ENCODE measurements at places on chromosomes 1 and 21.

GRCh38 chr1:78289603-78290002 lies 201.2 kb upstream of the PTGFR start:
- no peak for DNase-seq

DNA sequence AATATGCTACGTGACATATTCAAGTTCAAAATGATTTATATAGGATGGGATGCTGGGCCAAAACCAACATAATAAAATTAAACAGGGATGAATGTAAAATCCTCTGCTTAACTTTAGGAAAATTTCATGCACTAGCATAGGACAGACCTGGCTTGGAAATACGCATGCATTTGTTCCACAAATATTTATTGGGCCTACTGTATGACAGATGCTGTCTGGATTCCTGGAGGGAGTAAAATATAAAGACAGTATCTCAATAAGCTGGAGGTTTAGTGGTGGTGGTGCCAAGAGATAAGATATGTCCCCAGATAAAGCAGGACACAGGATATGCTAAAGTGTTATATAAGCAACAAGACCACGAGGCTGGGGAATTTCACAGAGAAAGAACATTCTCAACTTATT lies 15.1 kb downstream of the RCSD1 start:
- DNase-seq = no peak

- DNase-seq = no peak
Measured at GRCh38 chr1:193494368-193494767, 308.0 kb upstream of the B3GALT2 start.

GRCh38 chr1:35319988-35320713 lies 51.6 kb downstream of the ZMYM4 start:
- no peak for DNase-seq

- DNase-seq = no peak
Measured at GRCh38 chr1:236638945-236639344, 34.6 kb upstream of the HEATR1 start.

DNA sequence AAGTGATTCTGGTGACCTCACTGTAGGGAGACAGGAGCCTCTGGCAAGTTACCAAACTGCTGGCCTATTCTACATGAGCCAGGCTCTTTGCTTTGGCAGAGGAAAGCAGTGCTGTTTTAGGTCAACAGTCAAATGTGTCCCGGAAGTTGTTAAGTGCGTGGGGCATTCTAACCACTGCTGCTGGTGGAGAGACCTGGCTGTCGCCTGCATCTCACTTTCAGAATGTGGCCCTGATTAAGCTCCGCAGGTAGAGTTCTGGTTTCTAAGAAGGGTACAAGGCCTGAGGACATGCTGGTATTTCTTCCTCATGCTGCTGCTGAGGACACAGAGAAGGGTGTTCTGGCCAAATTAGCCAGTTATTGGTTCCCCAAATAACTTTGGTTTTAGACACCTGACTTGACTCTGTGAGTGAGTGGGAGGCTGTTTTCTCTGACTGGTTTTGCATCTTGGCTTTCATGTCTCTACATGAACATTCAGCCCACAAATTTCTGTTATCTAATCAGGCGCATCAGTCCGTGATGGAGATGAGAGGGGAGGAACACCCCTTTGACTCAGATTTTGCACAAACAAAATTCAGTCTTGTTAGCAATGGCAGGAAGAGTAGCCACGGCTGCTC lies 120.8 kb downstream of the LMO4 start:
- no peak for DNase-seq

DNA sequence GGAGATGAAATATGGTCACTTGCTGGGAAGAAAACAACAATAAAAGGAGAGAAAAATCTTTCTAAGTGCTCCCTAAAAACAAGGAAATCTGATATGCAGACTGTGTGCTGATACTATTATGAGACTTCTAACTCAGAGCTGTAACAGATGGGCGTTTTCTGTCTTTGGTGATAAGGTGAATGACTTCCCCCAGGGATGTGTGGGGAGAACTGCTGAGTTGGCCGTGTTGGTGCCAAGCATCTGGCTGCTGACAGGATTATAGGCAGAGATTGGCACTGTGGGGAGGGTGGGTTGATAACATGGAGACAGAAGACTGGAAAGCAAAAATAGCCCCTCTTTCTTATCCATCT lies 438.5 kb upstream of the PLXNA2 start:
- DNase-seq = no peak

DNA sequence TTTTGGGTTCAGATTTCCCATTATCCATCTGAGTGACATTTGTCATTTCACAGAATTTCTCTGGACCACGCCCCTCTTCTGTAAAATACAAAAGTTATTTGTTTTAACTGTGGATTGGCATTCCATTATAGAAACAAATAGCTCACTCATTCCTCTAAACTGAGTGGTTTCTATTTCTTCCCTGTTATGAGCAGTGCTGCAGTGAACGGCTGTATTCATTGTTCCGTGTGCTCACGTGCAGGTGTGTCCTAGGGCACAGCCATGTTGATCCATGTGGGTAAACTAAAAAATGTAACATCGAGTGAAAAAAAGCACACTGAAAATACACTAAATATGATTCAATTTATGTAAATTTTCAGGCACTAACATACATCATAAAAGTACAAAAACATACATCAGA lies 27.0 kb upstream of the IL12RB2 start:
- no peak for DNase-seq

DNA sequence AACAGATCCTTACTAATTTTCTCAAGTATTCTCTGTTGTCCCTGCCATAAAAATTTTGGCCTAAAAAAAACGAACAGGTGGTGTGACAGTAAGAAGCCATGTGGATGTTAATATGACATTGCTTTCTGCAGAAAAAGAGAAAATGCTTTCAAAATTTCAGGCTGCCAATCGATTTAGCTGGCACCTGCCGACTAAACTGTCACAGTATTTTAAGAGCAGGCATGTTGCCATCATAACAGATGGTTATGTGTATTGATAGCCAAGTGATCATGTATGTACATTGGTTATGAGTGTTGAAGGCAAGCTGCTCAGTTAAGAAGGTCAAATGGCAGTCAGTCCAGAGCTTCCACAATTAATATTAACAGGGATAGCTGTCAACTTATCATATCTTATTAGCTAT lies 1017.0 kb downstream of the MRPL39 start:
- no peak for DNase-seq

DNA sequence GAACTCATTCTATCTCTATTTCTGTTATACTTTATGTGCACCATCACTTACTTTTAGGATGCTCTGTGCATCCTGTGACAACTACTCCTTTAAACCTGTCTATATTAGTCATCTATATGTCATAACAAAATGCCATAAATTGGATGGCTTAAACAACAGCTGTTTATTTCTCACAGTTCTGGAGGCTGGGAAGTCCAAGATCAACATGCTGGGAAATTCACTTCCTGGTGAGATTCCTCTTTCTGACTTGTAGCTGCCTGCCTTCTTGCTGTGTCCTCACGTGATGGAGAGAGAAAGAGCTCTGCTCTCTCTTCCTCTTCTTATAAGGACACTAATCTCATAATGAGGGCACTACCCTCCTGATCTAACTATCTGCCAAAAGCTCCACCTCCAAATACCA lies 62.3 kb upstream of the RCOR3 start:
- no peak for DNase-seq

DNA sequence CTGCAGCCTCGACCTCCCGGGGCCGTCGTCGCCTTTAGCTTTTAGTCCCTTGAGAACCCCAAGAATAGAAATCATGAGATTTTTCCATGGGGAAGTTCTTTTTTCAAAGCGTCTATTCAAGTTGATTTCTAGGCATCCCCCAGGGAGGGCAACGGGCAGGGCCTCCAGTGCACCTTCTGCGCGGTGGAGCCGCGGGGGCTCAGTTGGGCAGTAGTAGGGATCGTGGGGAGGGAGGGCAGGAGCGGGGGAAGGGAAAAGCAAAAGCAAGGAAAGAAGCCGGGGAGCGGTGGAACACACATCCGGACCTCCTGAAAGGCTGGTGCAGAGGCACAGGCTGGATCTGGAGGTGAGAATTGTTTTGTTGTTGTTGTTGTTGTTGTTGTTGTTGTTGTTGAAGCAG lies 103.4 kb downstream of the PPIAL4G start:
- DNase-seq = no peak

- no peak for DNase-seq
Measured at GRCh38 chr1:245195398-245195797, 40.6 kb downstream of the KIF26B start.

GRCh38 chr1:79376106-79376505 lies 369.6 kb upstream of the ADGRL4 start:
- no peak for DNase-seq

- no peak for DNase-seq
Measured at GRCh38 chr1:38587766-38588165, 271.8 kb downstream of the RRAGC start.

GRCh38 chr1:150765296-150765976 lies at the start of gene CTSS:
TSS of gene CTSS (minus strand) at chr1:150765778. CDS start at chr1:150764763, 1,015 bp downstream.
- DNase-seq = no peak

- no peak for DNase-seq
Measured at GRCh38 chr1:52368383-52369172, 2.6 kb upstream of the CC2D1B start.

DNA sequence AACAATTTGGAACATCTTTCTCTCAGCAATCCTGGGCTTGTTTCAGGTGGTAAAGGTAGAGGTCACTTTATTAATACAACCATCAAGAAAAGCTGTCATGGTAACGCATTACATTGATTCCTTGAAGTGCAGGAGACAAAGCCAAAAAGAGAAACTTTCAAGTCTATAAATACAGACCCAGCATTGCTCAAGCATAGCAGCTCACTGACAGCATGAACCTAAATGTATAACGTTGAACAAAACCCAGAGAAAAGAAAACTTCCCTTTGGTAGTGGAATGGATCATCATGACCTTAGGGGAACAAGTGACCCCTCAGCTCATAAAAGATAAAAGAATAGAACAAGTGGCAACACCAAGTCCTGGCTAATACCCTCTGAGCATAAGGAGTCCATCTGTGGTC lies 332.2 kb downstream of the NTNG1 start:
- no peak for DNase-seq

DNA sequence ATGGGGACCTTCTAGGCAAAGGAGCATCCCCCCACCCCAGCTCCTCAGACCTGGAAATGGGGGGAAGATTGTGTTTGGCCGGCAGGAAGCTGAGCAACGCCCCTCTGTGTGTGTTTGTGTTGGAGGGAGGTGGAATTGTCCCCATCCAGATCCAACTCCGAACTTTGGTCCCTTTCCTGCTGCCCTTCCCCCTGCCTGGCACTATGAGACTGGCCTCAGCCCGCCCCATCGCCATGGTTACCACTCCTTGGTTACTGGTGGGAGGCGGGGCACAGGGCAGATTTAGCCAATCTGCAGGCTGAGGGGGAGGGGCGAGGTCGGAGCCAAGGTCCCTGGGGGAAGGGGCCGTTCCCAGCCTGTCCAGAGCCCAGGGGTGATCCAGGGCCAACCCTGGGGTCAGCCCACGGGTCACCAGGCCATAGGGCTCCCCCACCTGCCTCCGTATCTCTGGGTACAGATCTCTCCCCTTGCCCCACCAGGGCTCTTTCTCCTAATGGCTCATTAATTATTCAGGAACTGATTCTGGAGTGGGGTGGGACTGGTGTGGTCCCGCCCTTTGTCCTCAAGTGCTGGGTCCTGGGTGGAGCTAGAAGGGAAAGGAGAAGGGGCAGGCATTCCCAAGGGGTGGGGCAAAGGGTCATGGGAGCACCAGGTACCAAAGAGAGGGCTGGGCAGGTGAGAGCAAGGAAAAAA lies 15.2 kb downstream of the PTPRF start:
- peak; percentile 39 for DNase-seq

GRCh38 chr1:222979561-222979960 lies 163.5 kb downstream of the TLR5 start:
- DNase-seq = no peak

DNA sequence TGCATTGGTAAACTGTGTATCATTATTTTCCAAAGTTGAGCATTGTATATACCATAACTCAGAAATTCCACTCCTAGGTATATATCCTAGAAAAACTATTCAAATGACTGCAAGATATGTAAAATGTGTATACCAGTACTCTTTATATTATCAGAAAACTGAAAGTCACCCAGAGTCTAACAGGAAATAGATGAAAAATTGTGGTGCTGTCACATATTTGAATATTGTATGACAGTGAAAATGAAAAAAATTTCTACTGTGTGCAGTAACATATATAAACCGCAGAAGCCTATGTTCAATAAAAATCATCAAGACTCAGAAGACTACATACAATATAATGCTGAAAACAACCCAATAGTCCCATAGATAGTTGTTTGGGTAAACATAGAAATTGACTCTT lies 74.4 kb upstream of the LYPLAL1 start:
- no peak for DNase-seq

- peak; percentile 69 for DNase-seq
Measured at GRCh38 chr1:32447469-32448185, 17.2 kb upstream of the ZBTB8B start.

DNA sequence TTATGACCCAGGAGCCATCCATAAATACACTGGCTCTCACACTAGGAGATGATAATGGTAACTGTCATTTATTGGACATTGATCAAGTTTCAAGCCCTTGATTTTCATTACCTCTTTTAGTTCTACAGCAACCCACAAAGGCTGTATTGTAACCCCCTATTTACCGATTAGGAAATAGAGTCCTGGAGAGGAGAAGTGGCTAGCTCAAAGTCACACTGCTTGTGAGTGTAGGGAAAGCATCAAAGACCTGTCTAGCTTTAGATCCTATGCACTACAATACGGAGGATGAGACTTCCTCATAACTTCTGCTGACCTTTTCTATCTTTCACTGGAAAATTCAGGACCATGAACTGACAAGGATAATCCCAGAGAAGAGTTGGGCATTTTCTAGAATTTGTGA lies 115.2 kb downstream of the LMX1A start:
- no peak for DNase-seq

- no peak for DNase-seq
Measured at GRCh38 chr1:113616156-113616555, 143.1 kb downstream of the PHTF1 start.

GRCh38 chr1:20697563-20697962 lies 20.2 kb downstream of the KIF17 start:
- no peak for DNase-seq

- DNase-seq = no peak
Measured at GRCh38 chr1:63813829-63814277, 40.0 kb downstream of the ROR1 start.

GRCh38 chr21:36854391-36854790 lies 112.1 kb downstream of the HLCS start:
- no peak for DNase-seq

DNA sequence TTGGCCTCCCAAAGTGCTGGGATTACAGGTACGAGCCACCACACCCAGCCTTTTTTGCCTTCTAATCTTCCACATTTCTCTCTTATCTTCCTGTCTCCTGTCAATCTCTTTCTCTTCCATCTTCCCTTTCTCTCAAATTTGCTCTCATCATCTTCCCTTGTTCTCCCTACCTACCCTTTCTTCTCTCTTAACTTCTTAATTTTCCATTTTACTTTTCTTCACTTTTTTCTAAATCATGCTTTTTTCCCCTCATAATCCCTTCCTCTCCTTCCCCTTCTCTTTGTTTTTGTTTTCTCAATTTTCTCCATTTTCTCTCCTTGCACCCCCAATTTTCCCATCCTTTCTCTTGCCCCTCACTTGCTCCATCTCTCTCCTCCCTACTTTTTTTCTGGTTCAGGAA lies 545.7 kb downstream of the OMA1 start:
- no peak for DNase-seq
